KG1 (cell line): ENCODE measurements at places on chromosomes 12 and 14.

- DNase-seq = no peak
These were observed 87.1 kb upstream of the ATF1 start for GRCh38 chr12:50676756-50677155.

- no peak for DNase-seq
These were observed 1.3 kb downstream of the RASSF3 start for GRCh38 chr12:64611341-64612284.

DNA sequence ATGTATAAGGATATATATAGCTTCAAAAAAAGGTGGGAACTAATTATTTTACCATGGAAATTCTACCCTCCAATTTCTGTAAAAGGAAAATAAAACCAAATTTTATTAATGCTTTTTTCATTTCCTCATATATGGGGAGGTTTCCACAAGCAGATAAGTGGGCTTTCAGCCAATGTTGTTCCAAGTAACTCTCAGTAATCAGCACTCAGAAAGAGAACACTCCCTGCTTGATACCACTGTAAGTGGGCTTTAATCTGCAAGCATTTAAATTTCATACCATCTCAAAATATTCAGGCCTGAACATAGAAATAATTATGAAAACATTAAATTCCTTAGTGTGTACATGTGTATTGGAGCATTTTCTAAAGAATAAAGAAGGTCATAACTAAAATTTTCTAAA is 827.6 kb downstream of the C12orf50 start:
- DNase-seq = no peak

DNA sequence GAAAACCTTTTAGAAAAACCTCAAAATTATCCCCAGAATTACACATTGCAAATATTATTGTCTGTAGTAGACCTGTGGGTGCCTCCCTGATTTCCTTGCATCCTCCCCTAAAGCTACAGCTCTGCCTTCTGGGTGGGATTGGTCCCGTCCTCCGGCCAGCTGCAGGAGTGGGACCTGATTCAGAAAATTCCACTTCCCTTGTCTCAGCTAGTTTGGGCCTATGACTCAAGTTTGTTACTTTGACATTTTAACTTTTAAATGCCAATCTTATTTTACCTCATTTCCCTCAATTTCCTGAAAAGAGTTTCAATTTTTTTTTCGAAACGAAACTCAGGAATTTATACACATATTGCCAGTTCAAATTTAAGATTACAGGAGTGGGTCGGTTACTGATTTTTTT is 13.2 kb upstream of the SLC41A2 start:
- DNase-seq = no peak

DNA sequence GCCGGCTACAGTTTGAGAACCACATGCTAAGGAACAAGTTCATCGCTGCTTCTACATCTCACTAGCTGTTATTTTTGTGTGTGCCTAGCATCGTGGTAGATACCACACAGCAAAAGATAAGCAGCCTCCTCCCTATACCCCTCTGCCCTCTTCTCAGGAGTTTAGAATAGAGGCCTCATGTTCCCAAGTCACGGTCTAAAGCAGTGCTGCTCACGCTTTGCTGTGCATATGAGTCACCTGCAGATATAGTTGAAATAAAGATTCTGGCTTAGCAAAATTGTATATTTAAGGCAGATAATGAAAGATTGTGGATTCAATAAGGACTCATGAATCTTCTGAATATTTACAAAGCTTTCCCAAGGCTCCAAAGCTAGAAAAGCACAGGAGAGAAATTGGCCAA is 28.0 kb downstream of the PLEKHG7 start:
- no peak for DNase-seq
